ENCODE measurements at places on chromosomes 4 and X.

- DNase-seq: no peak
Measured at GRCh38 chr4:98151145-98151924, 8.1 kb upstream of the STPG2 start.

DNA sequence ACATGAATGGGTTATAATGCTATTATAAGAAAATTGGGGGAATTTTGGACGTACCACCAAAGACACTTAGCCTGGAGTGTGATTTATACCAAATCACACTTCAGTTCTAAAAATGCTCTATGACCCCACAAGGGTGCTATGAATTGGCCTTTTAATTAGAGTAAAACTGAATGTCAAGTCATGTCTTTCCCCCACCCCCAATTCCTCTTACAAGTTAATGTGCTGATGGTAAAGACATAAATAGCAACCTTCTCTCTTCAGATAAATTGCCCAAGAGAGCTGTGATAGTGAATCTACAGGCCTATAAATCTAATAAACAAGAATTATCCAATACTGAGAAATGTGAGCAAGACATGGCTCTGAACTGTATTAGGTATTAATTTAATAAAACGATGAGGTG, 78.8 kb downstream of the RNF150 start:
- DNase-seq: no peak

- no peak for DNase-seq
Measured at GRCh38 chr4:74353858-74354257, 11.1 kb upstream of the EREG start.

DNA sequence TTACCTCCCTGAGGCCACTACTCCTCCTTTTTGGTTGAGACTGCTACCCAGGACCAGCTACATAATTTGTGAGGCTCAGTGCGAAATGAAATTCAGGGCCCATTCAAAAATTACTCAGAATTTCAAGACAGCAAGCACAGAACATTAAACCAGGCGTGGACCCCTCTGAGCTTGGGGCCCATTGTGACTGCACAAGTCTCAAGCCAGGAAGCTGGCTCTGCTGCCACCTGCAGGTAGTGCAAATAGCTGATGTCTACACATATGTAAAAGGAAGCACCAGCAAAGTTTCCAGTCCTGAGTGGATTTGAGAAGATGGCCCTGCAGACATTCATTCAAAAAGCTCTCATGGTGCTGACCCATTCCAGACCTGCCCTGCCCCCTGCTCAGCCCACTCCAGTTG, 213.4 kb upstream of the LNX1 start:
- no peak for DNase-seq

GRCh38 chr4:137739391-137739790, 207.1 kb upstream of the PCDH18 start:
- no peak for DNase-seq

- DNase-seq: no peak
Measured at GRCh38 chr4:52260514-52261210, 209.6 kb downstream of the SPATA18 start.

DNA sequence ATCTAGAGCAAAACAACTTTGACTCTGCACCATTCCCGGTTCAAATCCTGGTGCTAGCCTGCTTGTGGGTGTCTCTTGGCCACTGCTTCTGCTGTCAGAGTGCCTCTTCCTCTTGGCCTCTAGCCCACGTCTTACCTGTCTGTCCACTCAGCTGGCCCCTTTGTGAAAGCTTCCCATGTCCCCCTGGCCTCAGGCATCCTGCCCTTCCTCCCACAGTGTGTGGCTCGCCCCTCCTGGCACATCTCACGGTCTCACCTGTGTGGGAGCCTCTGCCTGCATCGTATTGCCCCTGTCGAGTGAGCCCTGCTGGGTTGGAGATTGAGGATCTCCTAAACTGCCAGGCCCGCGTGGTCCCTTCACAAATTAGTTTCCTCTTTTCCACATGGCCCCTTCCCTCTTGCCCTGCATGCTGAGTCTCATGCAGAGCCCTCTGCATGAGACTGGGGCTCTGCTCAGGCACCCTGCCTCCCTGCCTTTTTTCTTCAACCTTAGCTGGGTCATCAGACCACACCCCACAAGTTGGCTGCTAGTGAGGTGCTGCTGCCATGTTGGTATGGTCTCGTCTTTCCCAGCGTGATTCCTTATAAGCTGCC, 53.7 kb upstream of the TADA2B start:
- no peak for DNase-seq

GRCh38 chrX:20063153-20063552, 53.6 kb downstream of the MAP7D2 start:
- no peak for DNase-seq

DNA sequence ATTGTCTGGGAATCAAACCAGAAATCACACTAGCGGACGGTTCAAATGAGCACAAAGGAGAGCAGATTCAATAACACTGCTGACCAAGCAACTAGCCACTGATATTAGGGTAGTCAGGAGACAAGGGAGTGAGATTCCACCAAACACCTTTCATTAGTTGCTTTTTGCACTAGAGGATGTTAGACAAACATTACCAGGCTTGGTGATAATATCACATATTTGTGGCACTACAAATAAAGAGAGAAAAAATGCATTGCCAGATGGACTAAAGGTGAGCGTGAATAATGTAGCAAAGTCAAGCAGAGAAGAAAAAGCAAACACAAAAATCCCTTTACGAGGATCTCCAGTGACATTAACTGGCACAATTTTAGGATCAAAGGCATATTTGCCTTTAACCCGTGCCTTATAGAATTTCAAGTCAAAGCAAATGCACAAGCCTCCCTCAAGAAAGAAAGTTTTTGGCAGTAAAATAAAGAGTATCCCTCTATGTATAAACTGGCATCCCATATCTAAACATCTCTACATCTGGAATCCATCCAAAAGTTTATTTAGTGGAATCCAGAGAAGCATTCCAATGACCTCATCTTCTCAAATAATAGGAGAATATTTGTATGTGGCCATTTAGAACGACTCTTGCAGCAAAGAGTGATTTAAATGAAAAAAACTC, 290.9 kb downstream of the KCTD8 start:
- no peak for DNase-seq

GRCh38 chr4:172850838-172851237, 317.8 kb upstream of the GALNT7 start:
- no peak for DNase-seq

- DNase-seq: no peak
Measured at GRCh38 chrX:20455001-20455400, 188.3 kb upstream of the RPS6KA3 start.

- no peak for DNase-seq
Measured at GRCh38 chr4:148089624-148090023, 352.6 kb downstream of the NR3C2 start.

GRCh38 chr4:160450876-160451275, 1348.0 kb downstream of the RAPGEF2 start:
- DNase-seq: no peak

- peak; percentile 11 for DNase-seq
Measured at GRCh38 chr4:9904976-9905587, 116.2 kb downstream of the SLC2A9 start.

DNA sequence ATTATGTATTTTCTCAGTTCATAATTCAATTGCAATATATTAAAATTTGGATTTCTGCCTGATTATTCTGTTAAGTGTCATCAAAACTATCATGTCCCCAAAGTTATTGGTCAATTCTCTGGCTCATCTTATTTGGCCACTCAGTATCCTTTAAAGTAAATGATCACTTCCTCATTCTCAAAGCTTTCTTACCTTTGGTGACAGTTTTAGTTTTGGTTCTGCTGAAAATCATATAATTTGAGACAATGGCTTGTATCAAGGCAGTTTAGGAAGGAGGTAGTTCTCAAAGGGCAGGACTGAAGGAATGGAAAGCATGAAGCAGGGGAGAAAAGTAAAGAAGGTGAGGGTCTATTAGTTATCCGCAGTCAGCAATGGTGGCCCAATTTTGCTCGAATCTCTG, 1832.1 kb downstream of the ARAP2 start:
- no peak for DNase-seq

- DNase-seq: no peak
Measured at GRCh38 chrX:148929686-148930085, 429.3 kb downstream of the AFF2 start.

DNA sequence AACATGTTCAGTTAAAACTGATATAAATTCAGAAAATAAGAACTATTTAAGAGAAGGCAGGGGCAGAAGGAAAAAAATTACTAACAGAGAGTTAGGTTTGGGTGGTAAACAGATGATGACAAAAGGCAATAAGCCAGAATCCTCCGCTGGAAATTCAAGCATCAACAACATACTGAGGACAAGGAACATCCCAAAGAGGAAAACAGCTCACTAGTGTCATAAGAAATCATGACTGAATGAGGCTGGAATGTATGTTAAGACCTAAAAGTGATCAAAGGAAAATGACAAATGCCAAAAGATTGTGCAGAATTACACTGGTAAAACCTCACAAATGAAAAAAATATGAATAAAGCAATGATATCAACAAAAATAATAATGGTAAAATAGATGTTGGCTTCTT, 88.4 kb downstream of the WDFY3 start:
- no peak for DNase-seq

GRCh38 chr4:73161527-73162185, 92.1 kb upstream of the COX18 start:
- DNase-seq: no peak

DNA sequence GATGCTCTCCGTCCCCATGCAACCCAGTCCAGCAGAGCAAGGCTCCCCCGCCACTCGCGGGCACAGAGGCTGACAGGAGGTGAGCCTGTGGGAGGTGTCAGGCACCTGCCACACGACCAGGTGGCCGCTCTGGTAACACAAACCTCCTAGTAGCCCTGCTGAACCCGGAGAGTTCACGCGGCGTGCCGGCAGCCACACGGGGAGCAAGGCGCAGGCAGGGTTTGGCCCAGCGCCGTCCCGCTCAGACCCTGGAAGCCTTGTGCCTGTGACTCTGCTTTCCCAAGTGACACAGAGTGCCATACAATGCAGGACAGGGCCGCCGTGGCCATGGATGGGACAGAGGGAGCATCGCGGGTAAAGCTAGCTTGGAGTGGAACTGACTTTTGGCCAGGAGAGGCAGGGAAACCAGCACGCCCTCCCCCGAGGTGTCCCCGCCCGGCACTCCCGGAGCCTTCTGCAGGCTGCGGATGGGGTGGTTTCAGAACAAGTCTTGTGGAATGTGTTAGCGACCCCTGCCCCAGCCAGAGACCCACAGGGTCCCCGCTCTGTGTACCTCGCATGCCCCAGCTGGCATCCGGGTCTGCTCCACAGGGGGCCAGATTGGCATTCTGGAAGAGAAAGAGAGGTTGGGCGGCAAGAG, 44.7 kb upstream of the AFAP1 start:
- DNase-seq: no peak

GRCh38 chr4:38013461-38014366, 53.5 kb downstream of the PTTG2 start:
- DNase-seq: no peak

DNA sequence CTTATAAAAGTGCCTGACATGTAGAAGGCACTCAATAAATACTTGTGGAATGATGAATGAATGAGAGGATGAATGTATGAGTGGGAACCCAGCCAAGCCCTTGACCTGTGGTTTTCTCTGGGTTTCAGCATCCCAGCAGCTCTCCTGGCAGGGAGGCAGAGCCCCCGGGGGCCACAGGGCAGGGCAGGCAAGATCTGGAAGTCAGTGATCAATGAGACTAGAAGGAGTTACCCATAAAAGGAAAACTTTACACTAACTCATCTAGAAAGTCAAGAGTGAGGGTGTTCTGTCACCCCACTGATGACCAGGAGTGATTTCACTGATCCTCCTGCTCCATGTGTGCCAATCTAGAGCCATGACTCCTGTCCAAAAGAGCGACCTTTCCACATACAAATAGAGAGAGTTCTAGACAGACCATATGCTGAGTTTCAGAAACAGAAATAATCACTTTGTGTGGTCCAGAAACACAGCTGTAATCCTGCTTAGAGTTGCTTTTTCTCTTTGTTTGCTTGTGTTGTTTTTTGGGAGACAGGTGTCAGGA, 37.4 kb downstream of the MGARP start:
- DNase-seq: no peak

DNA sequence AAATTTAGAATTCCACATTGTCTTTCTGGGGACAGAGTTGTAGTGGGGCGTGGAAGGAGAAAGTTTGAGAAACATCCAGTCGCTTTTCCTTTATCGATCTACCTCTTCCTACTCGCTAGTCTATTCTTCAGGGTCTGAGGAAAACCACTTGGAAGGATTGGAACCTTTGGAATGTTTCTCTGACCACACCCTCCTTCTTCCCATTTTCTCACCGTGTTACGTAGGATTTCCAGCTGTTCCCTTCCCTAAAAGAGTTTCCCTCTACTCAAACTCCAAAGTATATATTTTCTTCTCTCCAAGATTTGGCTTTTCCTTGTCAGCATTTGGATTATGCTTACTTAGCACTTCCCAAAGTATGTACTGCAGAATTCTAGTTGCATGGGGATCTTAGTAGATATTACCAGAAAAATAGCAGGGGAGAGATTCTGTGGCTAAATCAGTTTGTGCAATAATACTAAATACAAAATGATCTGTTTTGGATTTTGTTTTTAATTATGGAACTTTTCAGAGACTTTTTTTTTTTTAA, 4.9 kb downstream of the ENPEP start:
- DNase-seq: no peak

- DNase-seq: no peak
Measured at GRCh38 chr4:154082760-154083535, 294.1 kb upstream of the SFRP2 start.

- DNase-seq: no peak
Measured at GRCh38 chr4:112451831-112452230, 64.1 kb downstream of the NEUROG2 start.

DNA sequence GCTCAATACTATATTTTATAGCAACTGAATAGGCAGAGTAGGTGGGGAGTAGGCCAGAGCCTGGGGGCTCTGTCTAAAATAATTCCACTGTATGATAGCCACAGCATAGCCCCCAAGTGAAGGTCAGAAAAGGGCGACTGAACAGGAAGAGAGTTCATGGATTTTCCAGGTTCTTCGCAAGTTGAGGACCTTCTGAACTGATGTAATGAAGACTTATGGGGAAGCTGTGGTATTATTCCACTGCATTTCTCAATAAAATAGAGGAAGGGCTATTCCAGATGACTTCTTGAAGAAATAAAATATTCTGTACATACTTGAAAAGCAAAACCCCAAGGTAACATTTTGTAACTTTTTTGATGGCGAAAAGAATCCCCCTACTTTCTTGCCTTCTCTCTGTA, 231.4 kb upstream of the GPC4 start:
- no peak for DNase-seq

- no peak for DNase-seq
Measured at GRCh38 chr4:138049355-138049754, 192.8 kb downstream of the SLC7A11 start.

DNA sequence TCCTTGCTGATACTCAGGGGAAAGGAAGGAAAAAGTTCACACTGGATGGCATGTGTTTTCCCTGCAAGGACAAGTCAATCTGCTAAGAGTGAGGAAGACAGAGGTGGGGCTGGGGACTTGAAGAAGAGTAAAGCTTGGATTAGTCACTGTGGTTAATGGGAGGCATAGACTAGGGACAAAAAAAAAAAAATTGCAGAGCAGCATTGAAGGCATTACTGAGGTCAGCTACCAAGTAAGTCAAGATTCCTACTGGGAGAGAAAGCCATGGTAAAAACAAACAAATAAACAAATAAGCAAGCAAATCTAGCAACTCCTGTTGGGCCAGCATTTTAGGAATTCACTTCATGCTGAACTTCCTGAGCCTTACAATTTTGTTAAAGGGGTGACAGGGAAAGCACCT, 58.2 kb upstream of the GPC4 start:
- DNase-seq: no peak

All from hypothalamus (tissue), 51 donors.